Pons (tissue), 1 donor: ENCODE measurements at places on chromosomes 3 and 15.

- no peak for DNase-seq
These were observed 7.7 kb downstream of the FILIP1L start for GRCh38 chr3:100106531-100107141.

DNA sequence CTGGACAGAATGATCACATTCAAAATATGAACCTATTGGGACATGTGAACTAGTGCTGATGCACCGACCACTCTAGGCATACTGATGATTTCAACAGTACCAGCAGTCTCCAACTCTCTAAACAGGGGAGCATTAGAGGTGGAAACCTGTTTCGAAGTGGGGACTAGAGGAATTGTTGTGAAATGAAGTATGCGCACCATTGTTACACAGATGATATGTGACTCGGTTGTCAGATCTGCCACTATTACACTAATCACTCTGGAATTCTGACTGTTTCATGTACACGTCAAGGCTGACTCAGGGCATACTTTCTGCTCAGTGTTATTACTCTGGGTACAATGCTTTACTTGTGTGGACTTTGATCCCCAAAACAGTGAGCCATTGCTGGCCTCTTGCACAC is 198.2 kb upstream of the UBE2E2 start:
- no peak for DNase-seq

- DNase-seq = peak; percentile 68
These were observed 44.0 kb downstream of the CHSY1 start for GRCh38 chr15:101207867-101208288.

- DNase-seq = no peak
These were observed 195.8 kb downstream of the BBX start for GRCh38 chr3:107718547-107718946.

- peak; percentile 69 for DNase-seq
These were observed 451 bp downstream of the CHCHD4 start for GRCh38 chr3:14124223-14124614.

DNA sequence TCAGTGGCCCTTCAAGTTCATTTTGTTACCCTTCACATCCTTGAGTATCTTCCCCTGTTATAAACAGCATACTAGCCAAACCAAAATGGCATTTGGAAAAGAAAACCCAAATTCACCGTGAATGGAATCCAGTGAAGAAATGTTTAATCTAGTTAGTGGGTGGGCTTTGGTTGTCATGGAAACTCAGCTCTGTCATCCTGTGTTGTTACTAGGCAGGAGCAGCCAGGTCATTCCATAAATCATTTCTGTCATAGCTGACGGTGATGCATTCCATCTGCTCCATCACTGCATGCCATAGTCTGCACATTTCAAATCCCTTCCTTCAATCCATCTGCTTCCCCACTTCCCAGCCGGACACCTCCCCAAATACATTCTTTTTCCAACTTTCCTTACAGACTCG is 140.4 kb upstream of the CGNL1 start:
- DNase-seq = no peak

GRCh38 chr15:79640206-79640605 is 208.1 kb downstream of the MINAR1 start:
- DNase-seq = no peak

GRCh38 chr3:195195321-195196209 is 75.4 kb downstream of the XXYLT1 start:
- DNase-seq = peak; percentile 99

DNA sequence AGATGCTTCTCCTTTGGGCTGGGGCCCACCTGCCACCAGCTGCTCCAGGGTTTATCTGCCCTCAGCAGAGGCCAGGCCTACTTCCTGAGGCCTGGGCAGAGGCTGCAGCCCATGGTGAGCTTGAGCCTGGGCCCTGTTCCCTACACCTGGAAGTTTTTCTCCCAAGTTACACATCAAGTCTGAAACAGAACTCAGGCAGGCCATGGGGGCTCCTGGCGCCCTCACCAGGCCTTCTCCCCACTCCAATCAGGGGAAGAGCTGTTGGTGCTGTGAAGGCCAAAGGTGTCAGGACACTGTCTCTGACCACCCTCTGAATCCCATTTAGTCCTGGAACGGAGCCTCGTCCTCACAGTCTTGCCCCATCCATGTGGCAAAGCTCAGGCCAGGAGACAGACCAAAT is 7.3 kb downstream of the VWA5B2 start:
- DNase-seq = no peak
